Cardiac muscle cell (in vitro differentiated cells and primary cell): ENCODE measurements at places on chromosomes 6 and 20. TPM values are rescaled to one million over a fixed set of nuclear protein-coding genes. Genes with fewer than 3 reads are reported as not detected.

GRCh38 chr20:34155836-34156235 lies 43.8 kb upstream of the EIF2S2 start:
- H3K4me1 ChIP-seq = peaks cover 5% of the 10 kb centered on the region
- no peak overlapping the region for H3K4me3 ChIP-seq
- H3K36me3 ChIP-seq = no peaks in the 10 kb centered on the region
- H3K27ac ChIP-seq = no peak overlapping the region
- no peaks in the 10 kb centered on the region for H3K27me3 ChIP-seq

DNA sequence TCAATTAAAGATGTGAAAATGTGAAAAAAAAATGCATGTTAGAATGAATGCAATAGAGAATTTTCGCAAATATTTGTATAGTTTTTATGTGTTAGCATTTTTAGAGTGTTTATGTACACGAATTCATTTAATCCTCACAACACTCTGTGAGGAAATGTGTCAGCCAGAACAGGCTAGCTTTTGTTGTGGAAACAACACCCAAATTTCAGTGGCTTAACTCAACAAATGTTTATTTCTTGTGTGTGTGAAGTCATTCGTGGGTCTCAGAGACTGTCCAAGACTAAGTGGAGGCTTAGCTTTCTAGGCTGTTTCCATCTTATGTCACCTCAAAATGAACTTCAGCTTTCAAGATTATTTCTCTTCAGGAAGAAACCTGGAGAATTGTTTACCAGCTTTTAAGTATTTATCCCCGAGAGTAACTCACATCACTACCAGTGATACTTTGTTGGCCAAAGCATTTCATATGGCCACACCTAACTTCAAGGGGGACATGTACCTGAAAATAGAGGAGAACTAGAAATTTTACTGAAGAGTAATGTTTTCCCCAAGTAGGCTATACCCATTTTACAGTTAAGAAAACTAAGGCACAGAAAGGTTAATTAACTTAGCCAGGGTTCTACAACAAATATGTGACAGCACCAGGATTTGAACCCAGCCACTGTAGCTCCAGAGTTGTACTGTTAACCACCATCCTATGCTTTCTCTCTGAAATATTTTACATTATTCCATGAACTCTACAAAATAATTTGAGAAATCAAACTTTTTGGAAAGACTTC lies 306.1 kb downstream of the QKI start:
- H3K27me3 ChIP-seq = no peaks in the 10 kb centered on the region
- H3K4me1 ChIP-seq = no peaks in the 10 kb centered on the region
- H3K27ac ChIP-seq = no peak overlapping the region

GRCh38 chr6:153032255-153032882 lies 29.9 kb upstream of the MTRF1L start:
- H3K4me1 ChIP-seq = no peaks in the 10 kb centered on the region
- no peaks in the 10 kb centered on the region for H3K27me3 ChIP-seq
- peak; percentile 80 for DNase-seq
- no peak overlapping the region for H3K27ac ChIP-seq
- H3K4me3 ChIP-seq = no peak overlapping the region

GRCh38 chr6:113292646-113293422 lies 564.3 kb upstream of the MARCKS start:
- H3K27ac ChIP-seq = no peak overlapping the region
- H3K27me3 ChIP-seq = no peaks in the 10 kb centered on the region
- no peak overlapping the region for H3K4me3 ChIP-seq
- H3K4me1 ChIP-seq = no peaks in the 10 kb centered on the region
- DNase-seq = no peak
- H3K36me3 ChIP-seq = no peaks in the 10 kb centered on the region

GRCh38 chr20:558117-558516 lies 14.5 kb upstream of the CSNK2A1 start:
- H3K27me3 ChIP-seq = no peaks in the 10 kb centered on the region
- no peak for DNase-seq
- no peak overlapping the region for H3K27ac ChIP-seq
- H3K4me3 ChIP-seq = no peak overlapping the region
- H3K36me3 ChIP-seq = no peaks in the 10 kb centered on the region

GRCh38 chr6:41167173-41167963 lies 4.5 kb upstream of the TREM2 start:
- H3K4me1 ChIP-seq = no peaks in the 10 kb centered on the region
- H3K27me3 ChIP-seq = no peaks in the 10 kb centered on the region
- H3K36me3 ChIP-seq = no peaks in the 10 kb centered on the region
- no peak overlapping the region for H3K4me3 ChIP-seq

DNA sequence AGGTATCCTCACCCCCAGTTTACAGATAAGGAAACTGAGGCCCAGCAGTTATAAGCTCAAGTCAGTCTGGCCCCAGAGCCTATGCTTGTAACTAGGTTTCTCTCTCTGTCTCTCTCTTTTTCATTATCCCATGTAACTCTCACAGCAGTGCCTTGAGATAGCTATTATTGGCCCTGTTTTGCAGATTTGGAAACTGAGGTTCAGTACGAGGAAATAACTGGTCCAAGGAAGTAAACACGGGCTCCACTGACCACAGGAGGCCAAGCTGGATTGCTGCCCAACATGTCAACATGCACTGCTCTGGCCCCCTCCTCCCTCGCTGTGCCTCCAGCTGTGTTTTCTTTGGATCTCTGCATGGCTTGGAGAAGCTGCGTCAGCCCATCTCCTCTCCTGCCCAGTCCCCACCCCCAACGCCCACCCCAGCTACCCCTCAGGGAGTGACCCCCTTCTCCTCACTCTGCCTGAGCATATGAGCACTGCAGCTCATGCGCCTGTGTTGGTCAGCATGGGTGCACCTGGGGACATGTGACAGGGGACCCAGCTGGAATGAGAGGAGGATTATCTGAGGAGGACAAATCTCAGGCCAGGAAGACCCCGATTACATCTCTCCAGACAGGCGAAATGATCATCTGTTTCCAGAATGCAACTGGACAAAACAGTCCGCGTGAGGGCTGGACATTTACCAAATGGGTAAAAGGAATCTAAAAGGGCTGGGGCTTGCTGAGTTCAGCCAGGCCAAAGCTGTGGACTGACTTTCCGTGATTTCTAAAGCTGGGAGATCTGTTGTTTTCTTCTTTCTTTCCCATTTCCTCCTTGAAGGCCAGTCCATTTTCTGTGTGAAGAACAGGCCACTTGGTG lies 7.8 kb upstream of the PLTP start:
- H3K4me1 ChIP-seq = peaks cover 8% of the 10 kb centered on the region
- no peak overlapping the region for H3K4me3 ChIP-seq
- H3K36me3 ChIP-seq = no peaks in the 10 kb centered on the region
- no peak overlapping the region for H3K27ac ChIP-seq

- H3K4me3 ChIP-seq = no peak overlapping the region
- no peak for DNase-seq
Observed at GRCh38 chr6:45473121-45473993, 95.6 kb upstream of the SUPT3H start.

- no peak for DNase-seq
- no peak overlapping the region for H3K4me3 ChIP-seq
- H3K36me3 ChIP-seq = no peaks in the 10 kb centered on the region
Observed at GRCh38 chr6:162289972-162290371, 437.6 kb downstream of the PRKN start.

DNA sequence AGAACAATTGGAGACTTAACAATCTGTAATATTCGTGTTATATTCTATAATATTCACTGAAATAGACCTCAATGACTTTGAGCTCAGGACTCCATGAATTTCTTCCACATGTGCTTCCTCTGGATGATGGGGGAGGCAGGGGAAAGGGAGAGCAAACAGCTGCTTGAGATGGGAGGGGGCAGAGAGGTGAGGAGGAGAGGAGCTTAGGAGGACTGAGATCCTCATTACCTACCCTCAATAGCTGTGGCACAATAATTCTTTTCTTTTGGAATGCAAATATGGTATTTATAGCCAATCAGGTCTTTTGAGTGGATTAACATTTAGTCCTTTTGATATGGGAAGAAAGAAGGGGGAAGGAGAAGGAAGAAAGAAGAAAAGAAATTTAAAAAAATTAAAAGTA lies 64.1 kb upstream of the ZNF217 start:
- H3K36me3 ChIP-seq = no peaks in the 10 kb centered on the region
- no peak overlapping the region for H3K27ac ChIP-seq
- DNase-seq = no peak
- no peak overlapping the region for H3K4me3 ChIP-seq
- peaks cover 26% of the 10 kb centered on the region for H3K4me1 ChIP-seq

- H3K36me3 ChIP-seq = no peaks in the 10 kb centered on the region
- no peak overlapping the region for H3K27ac ChIP-seq
- no peak overlapping the region for H3K4me3 ChIP-seq
- no peaks in the 10 kb centered on the region for H3K4me1 ChIP-seq
- no peak for DNase-seq
Observed at GRCh38 chr6:116201538-116201937, 52.3 kb downstream of the TSPYL4 start.

DNA sequence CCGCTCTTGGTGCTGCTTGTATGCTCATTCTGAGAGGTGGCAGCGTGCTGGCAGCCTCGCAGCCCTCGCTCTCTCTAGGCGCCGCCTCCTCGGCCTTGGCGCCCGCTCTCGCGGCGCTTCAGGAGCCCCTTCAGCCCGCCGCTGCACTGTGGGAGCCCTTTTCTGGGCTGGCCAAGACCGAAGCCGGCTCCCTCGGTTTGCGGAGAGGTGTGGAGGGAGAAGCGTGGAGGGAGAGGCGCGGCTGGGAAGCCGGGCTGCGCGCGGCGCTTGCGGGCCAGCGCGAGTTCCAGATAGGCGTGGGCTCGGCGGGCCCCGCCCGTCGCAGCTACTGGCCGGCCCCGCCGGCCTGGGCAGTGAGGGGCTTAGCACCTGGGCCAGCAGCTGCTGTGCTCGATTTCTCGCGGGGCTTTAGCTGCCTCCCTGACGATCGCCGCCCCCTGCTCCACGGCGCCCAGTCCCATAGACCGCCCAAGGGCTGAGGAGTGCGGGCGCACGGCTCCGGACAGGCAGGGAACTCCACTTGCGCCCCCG lies 19.5 kb upstream of the FAM8A1 start:
- no peak overlapping the region for H3K27ac ChIP-seq
- peaks cover 12% of the 10 kb centered on the region for H3K4me1 ChIP-seq
- peak overlapping the region; percentile 6 for H3K4me3 ChIP-seq
- no peaks in the 10 kb centered on the region for H3K27me3 ChIP-seq
- no peaks in the 10 kb centered on the region for H3K36me3 ChIP-seq

- no peaks in the 10 kb centered on the region for H3K27me3 ChIP-seq
- H3K27ac ChIP-seq = no peak overlapping the region
- no peak overlapping the region for H3K4me3 ChIP-seq
- peaks cover 6% of the 10 kb centered on the region for H3K4me1 ChIP-seq
- no peak for DNase-seq
Observed at GRCh38 chr6:18025596-18025995, 38.2 kb upstream of the KIF13A start.

- H3K4me3 ChIP-seq = no peak overlapping the region
- peaks cover 5% of the 10 kb centered on the region for H3K27me3 ChIP-seq
- no peaks in the 10 kb centered on the region for H3K36me3 ChIP-seq
- DNase-seq = peak; percentile 51
Observed at GRCh38 chr6:127641905-127642304, 64.9 kb downstream of the C6orf58 start.

DNA sequence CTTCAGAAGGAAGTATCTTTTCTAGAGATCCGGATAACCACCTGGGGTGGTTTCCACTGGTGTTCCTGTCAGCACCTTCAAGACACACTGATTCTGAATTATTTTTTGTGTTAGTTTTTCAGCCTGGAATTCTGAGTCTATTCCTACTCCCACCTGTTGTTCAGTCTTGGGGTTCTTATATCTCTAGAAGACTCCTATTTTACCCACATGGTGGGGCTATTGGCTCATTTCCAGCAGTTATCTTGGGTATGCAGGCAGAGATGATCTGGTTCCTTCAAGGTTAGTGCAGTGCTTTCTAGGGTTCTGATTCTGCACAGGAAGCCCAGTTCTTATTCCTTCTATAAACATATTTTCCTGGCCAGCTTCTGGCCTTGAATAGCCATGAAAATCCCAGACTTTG lies 175.6 kb upstream of the PDE7B start:
- H3K36me3 ChIP-seq = no peaks in the 10 kb centered on the region
- peak; percentile 54 for DNase-seq
- H3K4me1 ChIP-seq = no peaks in the 10 kb centered on the region
- H3K27me3 ChIP-seq = no peaks in the 10 kb centered on the region
- H3K4me3 ChIP-seq = no peak overlapping the region

DNA sequence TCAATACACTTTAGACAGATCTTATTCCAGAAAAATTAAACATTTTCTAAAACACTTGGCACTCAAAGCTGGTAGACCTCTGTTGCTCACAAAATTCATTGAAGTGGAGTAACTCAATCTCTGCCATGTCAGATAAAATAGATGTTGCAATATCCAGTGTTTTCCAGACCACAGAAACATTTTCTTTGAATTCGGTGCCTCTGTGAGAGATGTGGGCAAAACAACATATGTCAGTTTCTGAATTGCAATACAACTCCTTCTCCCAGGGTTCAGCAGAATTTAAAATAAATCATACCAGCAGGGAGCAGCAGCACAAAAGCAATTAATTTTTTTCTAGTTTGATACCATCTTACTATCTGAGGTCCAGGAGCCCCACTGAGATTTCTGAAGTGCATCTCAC lies 11.3 kb upstream of the PKHD1 start:
- H3K27ac ChIP-seq = no peak overlapping the region
- H3K4me3 ChIP-seq = no peak overlapping the region
- H3K36me3 ChIP-seq = no peaks in the 10 kb centered on the region
- H3K4me1 ChIP-seq = no peaks in the 10 kb centered on the region
- H3K27me3 ChIP-seq = peaks cover 5% of the 10 kb centered on the region

GRCh38 chr6:29426654-29427053 lies 11.9 kb downstream of the OR12D1 start:
- H3K27ac ChIP-seq = no peak overlapping the region
- no peak for DNase-seq
- H3K36me3 ChIP-seq = no peaks in the 10 kb centered on the region

GRCh38 chr6:7891078-7891872 lies 19.3 kb downstream of the TXNDC5 start:
- DNase-seq = no peak
- H3K27ac ChIP-seq = no peak overlapping the region
- H3K36me3 ChIP-seq = peaks cover 43% of the 10 kb centered on the region
- H3K4me3 ChIP-seq = no peak overlapping the region

KIF25 gene
- 1.6 TPM in 1 of 2 replicates, not detected in the other for total RNA-seq

NT5E gene
- total RNA-seq = 0.56 and 0.80 TPM in 2 replicates

NOX3 gene
- total RNA-seq = not detected in 2 replicates

ANKRD66 gene
- total RNA-seq = not detected in 2 replicates

KHDC1L gene
- not detected in 2 replicates for total RNA-seq
